ENCODE measurements at places on chromosomes 5 and 9. TPM values are rescaled to one million over a fixed set of nuclear protein-coding genes. Genes with fewer than 3 reads are reported as not detected.

The SHC3 gene
- 14.9 TPM for polyA plus RNA-seq

The LURAP1L gene
- polyA plus RNA-seq, result 59.9 TPM

GRCh38 chr5:178346607-178347334 lies 114.2 kb upstream of the PHYKPL start:
- DNase-seq, result no peak

DNA sequence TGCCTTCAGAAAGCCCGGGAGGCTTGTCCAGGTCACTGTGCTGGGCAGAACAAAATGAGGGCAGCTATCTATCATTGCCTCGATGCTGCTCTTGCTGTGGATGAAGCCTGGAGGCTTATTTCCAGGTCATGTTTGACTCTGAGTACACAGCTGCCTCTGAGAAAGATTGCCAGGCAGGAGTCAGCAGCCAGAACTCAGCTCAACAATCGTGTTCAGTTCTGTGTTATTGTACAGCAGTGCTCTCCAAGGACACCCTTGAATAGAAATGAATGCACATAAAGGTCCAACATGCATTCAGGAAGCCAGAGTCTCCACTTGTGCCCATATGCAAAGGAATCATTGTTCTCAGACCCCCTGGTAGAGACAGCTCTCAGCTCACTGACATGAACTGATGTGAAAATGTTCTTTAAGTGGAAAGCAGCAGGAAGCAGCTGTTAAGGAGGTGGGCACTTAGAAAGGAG lies 61.7 kb upstream of the ZFR start:
- no peak for DNase-seq

DNA sequence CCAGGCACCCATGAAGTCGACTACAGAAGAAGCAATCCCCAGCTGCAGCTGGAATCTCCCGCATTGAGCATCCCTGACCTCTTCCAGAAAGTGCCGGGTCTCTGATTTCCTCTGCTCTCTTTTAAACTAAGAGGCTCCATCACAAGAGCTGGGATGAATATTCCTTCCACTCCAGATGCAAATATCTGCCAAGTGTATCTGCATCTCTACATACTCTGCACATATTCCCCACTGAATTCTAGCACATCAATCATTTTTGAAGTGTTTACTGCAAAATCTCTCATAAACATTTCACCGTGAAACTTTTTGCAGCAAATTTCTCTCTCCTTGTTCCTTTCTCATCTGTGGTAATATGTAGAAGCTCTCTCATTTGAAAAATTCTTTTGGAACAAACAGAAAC lies 161.5 kb downstream of the GABRB2 start:
- no peak for DNase-seq

DNA sequence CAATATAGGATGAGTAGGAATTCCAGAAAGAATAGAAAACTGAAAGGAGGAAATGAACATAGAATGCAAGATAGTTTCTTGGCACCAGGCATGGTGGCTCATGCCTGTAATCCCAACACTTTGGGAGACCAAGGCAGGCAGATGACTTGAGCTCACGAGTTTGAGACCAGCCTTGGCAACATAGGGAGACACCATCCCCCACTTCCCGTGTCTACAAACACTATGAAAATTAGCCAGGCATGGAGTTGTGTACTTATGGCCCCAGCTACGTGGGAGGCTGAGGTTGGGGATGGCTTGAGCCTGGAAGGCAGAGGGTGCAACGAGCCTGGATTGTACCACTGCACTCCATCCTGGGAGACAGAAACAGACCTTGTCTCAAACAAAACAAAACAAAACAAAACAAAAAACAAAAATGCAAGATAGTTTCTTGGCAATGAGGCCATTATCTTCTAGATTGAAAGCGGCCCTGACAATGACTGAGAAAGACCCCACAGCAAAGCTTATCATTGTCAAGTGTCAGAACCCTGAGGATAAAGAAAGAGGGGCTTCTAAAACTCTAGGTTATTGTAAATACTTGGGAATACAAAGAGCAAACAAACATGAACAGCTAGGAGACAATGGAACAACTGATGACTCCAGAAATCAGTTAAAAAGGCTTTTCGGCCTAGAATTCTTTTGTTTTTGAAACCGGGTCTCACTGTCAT lies 9.2 kb downstream of the SQSTM1 start:
- DNase-seq, result no peak
